ENCODE measurements at places on chromosomes 11 and 22.

- no peak for DNase-seq
These were observed 27.8 kb downstream of the MYH9 start for GRCh38 chr22:36360011-36360410.

GRCh38 chr22:45942787-45943493 is 34.0 kb downstream of the WNT7B start:
- no peak for DNase-seq

GRCh38 chr22:19223617-19224016 is 45.1 kb upstream of the SLC25A1 start:
- no peak for DNase-seq

DNA sequence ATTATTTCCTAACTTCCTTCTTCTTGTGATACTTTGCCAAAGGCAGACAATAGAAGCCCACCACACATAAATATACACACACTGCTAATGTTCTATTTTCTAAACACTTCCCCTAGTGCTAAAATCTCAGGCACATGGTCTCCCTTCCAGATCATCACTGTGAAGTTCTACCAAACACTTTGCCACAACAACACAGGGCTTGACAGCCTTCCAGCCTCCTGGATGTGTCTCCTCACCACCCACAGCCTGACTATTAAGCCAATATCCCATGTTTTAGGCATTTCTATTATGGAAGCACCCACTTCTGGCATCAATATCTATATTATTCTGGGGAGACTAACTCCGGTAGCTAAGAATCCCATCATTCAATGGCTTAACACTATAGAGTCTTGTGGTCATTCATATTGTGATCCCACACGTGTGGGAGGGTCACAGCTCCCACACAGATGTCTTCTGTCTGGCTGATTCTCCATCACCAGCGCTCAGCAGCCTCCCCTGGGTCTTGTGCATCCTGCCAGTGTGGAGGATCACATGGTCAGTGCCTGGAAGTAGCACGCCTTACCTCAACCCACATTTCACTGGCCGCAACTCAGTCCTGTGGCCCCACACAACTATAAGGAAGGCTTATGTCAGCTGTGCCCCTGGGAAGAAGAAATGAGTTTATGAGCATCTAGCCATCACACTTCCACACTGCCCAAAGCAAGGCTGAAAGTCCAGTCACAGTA is 29.0 kb downstream of the SPATA19 start:
- no peak for DNase-seq

GRCh38 chr11:67082071-67082791 is 25.6 kb downstream of the RHOD start:
- no peak for DNase-seq

- DNase-seq, result no peak
These were observed 43.7 kb downstream of the DKK3 start for GRCh38 chr11:11964774-11965150.

- no peak for DNase-seq
These were observed 77.6 kb upstream of the KCNQ1OT1 start for GRCh38 chr11:2777386-2777785.

DNA sequence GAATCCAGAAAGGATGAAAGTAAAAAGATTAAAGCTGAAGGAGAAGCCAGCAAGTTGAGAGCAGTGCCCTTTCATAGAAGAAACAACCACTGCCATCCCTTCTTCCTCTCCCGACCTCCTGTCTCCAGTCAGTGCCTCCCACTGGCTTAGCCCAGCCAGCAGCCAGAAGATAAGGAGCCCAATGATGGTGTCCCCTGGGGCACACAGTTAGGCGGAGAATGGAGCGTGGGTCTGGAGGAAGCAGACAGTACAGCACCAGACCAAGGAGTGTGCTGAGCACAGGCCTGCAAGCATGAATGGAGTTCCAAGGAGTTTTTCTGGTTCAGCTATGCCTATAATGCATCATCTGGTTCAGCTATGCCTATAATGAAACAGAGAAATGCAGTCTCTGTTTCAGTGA is 54.3 kb upstream of the TNRC6B start:
- no peak for DNase-seq

- no peak for DNase-seq
These were observed 19.4 kb downstream of the NPAT start for GRCh38 chr11:108203075-108203474.

DNA sequence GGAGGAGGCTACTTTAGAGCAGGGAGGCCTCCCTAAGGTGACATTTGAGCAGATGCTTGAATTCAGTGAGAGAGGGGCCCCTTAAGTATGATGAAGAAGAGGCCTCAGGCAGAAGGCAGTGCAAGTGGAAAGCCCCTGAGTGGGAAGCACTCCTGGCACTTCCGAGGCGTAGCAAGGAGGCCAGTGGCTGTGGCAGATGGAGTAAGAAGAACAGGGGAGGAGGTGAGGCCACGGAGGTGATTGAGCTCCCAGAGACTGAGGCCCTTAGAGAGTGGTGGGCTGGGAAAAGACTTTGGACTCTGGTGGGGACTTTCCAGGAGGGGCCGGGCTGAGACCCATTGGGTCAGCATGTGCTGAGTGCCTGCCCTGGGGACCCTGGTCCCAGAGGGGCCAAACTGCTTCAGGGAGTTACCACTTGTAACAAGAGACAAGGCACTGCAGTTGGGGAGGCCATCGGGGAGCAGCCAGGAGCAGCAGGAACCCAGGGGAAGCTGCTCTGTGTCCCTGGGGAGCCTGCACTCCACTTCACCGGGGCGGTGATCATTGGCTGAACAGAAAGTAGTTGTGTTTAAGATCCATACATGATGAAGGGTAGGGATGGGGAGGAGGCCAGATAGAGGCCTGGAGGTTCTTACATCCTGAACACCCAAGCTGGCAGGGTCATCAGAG is 2.5 kb upstream of the CENPM start:
- no peak for DNase-seq

Measured in DMS53 (cell line).